ENCODE measurements at places on chromosomes 12 and 14. TPM values are rescaled to one million over a fixed set of nuclear protein-coding genes. Genes with fewer than 3 reads are reported as not detected.

NTS gene
- total RNA-seq, result not detected

CD163 gene
- total RNA-seq, result 28.3 TPM

CD163L1 gene
- total RNA-seq, result 0.17 TPM

RNASE8 gene
- not detected for total RNA-seq

MYH6 gene
- total RNA-seq, result 98.1 TPM

OR6C2 gene
- total RNA-seq, result not detected

ACOT6 gene
- total RNA-seq, result not detected

CYP46A1 gene
- 2.2 TPM for total RNA-seq

PSMB11 gene
- total RNA-seq, result not detected

FAM90A1 gene
- not detected for total RNA-seq

AGAP2 gene
- total RNA-seq, result 5.4 TPM

SERPINA1 gene
- total RNA-seq, result 135 TPM

OR4E2 gene
- total RNA-seq, result not detected

ESR2 gene
- 0.51 TPM for total RNA-seq

LALBA gene
- total RNA-seq, result not detected

IKBIP gene
- 0.78 TPM for total RNA-seq

RND1 gene
- not detected for total RNA-seq

SLC4A8 gene
- total RNA-seq, result not detected

ARPC3 gene
- total RNA-seq, result 228 TPM

FGD4 gene
- total RNA-seq, result 53.5 TPM

KLHL28 gene
- total RNA-seq, result 7.4 TPM

TRIM9 gene
- 0.53 TPM for total RNA-seq

MIA2 gene
- total RNA-seq, result 13.6 TPM

BIN2 gene
- total RNA-seq, result 1.2 TPM

CLEC6A gene
- not detected for total RNA-seq

STON2 gene
- 178 TPM for total RNA-seq

HHIPL1 gene
- 0.07 TPM for total RNA-seq
